Stimulated activated CD8-positive, alpha-beta memory T cell treated with anti-CD3 and anti-CD28 coated beads, Interleukin-2, amount 100 ng/mL, for 1 hour (primary cell): ENCODE measurements at places on chromosomes 6 and 20.

DNA sequence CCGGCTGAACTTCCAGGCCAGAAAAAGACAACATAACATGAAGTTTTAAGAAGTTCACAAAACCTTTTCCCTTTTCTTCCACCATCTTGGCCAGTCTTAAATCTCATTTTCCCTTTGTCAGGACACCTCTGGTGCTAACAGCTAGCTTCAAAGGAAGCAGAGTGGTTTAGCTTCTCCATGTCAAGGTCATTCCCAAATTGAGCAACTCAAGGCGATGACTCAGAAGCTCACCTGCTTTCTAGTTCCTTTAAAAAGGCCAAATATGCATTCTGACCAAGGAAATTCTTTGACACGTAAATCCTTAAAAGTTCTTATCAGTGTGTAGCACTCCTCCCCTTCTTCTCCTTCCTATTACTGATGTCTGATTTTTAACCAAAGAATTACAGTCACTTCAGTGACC, 69.6 kb upstream of the VGLL2 start:
- no peak for DNase-seq

DNA sequence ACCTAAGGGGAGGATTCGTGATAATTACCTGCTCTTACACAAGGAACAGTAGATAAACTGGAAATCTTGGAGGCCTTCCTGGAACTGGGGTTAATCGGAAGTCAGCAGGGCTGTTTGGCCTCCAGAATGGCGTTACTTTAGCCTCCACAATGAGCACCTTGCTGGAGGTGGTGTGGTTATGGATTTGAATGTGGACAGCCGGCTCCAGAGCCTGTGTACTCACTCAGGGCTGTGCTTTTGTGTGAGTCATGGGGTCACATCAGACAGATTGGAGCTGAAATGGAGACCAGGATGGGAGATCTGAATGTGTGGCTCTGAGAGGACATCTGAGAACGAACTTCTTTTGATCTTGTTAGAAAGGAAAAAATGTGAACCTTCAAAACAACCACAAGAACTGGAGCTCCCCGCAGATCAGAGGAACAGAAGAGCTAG, 30.4 kb downstream of the IGF2R start:
- no peak for DNase-seq

DNA sequence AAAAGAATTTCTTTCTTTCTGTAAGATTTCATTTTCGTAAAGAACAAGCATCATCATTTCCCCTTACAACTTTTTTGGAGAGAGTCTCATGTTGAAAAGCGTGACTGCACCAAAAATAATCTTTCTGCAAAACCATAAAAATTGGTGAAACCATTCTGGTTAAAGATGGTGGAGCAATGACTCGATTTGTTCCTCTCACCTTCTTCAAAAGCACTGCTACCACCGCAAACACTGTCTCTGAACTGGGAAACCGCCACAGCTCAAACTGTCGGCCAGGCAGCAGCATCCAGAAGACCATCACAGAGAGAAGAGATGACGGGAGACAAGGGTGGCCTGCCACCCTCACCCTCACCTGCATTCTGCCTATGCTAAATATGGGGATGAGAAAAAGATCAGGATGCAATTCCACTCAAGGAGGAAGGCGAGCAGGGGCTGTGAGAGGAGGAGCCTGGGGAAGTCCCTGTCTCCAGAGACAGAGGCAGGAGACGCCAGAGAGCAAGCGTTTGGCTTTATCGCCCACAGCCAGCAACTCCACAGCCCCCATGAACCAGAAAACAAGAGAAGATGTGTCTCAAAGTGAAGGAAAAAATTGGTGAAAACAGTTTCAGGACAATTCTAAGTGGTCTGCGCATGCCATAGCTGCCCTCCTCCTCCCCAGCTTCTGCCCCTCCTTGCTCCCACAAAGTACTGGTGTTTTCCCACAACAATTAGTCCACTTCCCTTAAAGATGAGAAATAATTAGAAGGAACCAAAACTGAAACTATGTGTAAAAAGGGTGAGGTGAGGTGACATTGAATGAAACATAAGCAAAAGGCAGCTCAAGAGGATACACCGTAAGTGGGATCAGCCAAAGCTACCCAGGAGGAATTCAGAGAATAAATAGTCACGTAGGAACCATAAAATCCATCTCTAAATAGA, 255.5 kb downstream of the KIF16B start:
- DNase-seq = no peak

DNA sequence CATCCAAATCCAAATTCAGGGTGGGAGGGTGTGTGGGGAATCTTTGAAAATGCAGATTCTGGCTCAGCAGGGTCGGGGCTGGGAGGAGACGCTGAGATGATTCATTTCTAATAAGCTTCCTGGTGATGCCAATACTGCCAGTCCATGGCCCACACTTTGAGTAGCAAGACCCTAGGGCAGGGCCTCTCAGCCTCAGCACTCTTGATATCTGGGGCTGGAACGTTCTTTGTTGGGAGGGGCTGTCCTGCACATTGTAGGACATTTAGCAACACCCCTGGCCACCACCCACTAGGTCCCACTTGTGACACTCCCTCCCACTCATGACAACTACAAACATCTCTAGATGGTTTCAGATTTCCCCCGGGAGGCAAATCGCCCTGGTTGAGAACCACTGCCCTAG, 191.0 kb downstream of the ZDHHC14 start:
- no peak for DNase-seq

DNA sequence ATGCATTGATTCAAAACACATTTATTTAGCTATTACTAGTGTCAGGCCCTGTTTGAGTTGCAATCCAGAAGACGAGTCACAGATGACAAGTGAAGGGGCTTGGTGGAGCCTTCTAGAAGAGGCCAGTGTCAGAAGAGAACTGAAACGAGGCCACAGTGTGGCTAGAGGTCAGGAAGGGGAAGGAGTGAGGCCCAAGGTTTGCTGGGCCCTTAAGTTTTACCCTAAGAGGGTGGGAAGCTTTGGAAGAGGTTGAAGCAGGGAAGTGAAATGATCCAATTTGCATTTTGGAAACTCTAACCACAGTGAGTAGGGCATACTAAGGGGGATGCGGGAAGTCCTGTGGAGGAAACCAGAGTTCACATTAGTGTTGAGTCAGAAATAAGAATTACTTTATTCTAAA, 25.0 kb downstream of the TTK start:
- no peak for DNase-seq

DNA sequence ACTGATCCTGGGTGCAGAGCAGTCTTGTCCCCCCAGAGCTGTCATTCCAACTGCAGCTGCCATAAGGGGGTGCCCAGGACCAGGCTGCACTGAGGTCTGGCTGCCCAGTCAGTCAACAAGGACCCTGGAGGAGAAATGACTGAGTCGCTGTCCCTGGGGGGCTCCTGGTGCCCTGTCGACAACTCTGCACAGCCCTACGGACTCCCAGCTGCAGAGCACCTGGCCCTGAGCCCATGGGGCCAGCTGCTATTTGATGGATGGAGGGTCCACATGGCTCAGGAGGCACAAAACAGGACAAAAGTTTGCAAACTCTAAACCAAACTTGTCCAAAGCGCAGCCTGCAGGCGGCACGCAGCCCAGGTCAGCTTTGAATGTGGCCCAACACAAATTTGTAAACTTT, 46.3 kb upstream of the RPS6KA2 start:
- no peak for DNase-seq

- DNase-seq = no peak
Observed at GRCh38 chr20:57266291-57267157, at the start of gene BMP7. TSS of gene BMP7 (minus strand) at chr20:57266641. CDS start at chr20:57266122, 519 bp downstream.

- DNase-seq = no peak
Observed at GRCh38 chr20:50837532-50838321, 42.9 kb downstream of the BCAS4 start.

DNA sequence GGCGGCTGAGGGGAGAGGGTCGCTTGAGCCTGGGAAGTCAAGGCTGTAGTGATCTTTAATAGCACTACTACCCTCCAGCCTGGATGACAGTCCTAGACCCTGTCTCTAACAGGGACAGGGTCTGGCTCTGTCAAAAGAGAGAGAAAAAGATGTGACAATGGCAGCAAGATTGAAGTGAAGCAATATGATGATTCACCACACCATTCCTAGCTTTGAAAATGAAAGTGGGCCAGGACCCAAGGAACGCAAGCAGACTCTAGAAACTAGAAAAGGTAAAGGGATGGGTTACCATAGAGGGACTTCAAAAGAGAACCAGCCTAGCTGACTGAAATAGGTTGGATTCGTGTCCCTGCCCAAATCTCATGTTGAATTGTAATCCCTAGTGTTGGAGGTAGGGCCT, 426.9 kb downstream of the HTR1B start:
- no peak for DNase-seq

DNA sequence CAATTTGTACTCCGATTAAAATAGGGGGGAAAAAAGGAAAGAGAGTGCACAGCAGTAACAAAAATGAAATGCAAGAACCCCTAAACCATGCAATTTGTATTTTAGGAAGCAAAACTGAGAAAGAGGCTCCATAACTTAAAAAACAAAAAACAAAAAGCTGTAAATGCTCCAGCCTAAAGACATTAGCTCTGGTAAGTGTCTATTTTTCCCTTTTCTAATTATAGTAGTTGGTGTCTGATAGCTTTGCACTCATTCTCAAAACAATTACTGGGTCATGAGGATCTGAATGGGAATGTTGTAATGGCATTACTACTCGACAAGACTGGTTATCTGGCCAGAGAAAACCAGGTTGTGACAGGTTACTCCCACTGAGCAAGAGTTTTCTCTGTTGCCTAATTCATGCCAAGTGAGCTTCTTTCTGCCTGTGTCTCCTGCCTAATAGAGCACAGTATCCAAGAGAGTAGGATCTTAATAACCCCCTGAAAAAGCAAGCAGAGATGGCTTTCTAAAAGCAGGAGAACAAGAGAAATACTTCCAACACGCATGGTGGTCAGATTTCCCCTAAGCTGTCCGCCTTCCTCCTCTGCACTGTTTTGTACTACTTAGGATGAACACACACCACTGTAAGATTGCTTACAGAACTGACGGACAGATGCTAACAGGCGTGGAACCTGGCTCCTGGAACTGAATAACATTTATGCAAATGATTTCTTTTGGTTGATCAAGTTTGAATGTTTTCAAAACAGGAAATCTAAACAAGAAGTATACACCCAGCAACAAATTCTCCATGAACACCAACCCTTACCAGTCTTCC, 86.4 kb downstream of the FKBP5 start:
- DNase-seq = no peak

- no peak for DNase-seq
Observed at GRCh38 chr6:108117427-108118358, 43.2 kb upstream of the OSTM1 start.
